Head of caudate nucleus (tissue), 42 donors: ENCODE measurements at places on chromosomes 12 and 14.

GRCh38 chr12:116361414-116362223 is 84.1 kb upstream of the MED13L start:
- DNase-seq, result no peak

DNA sequence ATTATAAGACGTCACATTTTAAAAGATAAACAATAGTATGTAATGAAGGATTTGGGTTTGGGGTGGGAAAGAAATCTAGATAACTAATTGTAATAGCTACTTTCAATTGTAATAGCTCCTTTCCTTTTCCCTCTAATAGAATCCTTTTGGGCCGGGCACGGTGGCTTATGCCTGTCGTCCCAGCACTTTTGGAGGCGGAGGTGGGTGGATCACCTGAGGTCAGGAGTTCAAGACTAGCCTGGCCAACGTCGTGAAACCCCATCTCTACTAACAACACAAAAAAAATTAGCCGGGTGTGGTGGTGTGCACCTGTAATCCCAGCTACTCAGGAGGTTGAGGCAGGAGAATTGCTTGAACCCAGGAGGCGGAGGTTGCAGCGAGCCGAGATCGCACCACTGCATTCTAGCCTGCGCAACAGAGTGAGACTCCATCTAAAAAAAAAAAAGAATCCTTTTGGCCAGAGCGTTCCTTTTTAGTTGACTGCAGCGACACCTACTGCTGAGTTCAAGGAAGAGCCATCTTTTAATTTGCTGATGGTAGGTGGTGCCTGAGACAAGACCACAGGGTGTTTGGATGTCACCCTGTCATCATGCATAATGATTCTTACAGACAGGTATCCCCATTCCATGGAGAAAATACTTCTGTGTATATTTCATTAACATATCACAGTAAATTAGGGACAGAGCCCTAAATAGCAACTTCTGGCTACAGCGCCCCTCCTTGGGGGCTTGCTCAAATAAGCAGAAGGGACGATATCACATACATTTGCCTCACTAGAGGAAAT is 79.5 kb downstream of the ARMH4 start:
- DNase-seq, result peak; percentile 74

DNA sequence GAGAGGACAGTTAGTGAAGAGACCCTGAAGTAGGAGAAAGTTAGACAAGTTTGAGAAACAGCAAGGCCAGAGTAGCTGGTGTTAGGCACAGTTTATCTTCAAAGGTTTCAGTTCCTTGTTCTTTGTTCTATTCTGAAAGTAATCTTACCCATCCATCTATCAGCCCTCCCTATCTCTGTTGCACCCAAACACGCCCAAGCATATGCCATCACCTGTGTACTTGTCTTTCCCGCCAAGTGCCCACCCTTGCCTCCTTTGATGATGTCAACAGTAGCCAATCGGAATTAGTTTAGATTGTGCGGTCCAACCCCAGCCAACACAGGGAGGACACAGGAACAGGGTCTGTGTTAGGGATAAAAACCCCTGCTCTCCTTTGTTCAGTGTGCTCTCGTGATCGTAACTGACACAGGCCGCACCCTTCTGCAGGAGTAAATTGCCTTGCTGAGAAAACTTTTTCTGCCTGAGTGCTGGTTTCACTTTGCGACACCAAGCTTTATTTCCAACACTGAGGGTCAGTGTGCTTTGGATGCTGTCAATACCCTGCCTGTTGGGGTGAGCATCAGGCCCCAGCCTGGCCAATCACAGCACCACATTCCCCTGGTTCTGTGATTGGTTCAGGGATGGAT is 4.7 kb upstream of the TMEM229B start:
- DNase-seq, result no peak

- DNase-seq, result no peak
Measured at GRCh38 chr14:74852922-74853530, 22.9 kb downstream of the PROX2 start.

DNA sequence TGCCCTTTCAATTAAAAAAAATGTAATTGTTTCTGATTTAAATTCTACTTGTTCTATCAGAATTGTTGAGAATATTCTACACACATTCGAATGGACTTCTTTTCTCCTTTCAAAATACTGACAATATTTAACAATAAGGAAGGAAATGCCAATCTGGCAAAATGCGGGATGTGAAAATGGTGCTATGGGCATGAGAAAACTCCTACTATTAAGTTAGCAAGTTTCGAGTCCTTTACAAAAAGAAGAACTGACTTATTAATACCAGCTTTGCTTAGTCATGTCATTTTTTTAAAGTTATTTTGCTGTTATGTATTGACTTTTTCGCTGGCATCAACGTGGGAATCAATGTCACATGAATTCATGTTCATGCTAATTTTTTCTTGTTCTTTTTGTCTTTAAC is 31.7 kb upstream of the ARL1 start:
- no peak for DNase-seq

DNA sequence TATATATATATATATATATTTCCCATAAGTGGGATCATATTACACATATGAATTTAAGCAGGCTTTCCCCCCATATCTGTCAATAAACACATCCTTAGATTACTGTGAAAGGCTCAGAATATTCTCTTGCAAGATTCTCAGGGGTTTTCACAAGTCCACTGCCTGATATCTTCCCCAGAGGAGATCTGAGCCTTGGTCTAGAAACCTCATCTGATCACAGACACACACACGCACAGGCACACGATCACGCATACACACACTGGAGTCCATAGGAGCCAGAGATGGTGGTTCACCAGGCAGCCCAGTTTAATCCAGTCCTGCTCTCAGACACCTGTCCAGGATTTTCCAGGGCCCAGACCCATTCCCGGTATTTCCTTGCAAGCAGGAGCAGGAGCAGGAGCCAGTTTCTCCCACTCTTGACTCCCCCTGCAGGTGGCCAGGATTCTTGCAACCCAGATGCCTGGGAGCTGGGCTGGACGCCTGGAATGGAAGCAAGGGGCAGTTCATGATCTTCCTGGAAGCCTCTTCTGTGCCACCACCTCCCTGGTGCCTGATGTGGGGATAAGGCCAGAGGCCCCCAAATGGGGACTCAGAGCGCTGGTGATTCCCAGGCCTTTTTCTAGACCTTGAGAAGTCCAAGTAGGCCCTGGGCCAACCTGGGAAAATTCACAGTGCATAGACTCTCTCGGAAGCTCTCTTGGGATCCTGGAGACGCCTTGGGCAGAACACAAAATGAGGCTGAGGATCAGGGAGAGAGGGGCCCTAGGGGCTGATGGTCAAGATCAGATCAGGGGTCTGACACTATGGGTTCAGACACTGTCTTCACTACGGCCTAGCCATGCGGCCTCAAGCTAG is 16.5 kb upstream of the KRT78 start:
- peak; percentile 68 for DNase-seq

DNA sequence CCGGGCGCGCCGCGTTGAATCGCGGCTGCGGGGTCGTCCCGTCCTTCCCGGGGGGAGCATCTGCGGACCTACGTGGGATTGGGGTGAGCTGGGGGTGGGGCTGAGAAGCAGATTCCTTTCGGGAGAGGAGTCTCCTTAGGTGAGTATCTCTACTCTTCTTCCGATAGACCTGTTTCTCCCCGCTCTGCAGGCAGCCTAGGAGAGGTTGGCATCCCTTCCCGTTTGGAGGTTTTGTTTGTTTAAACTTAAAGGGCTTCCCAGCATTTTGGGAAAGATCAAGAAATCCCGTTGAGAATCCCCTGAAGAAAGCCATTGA is 411 bp downstream of the TTLL5 start:
- DNase-seq, result no peak

- no peak for DNase-seq
Measured at GRCh38 chr14:71491931-71492330, 440.3 kb upstream of the RGS6 start.

GRCh38 chr12:1907652-1908611 is 10.5 kb downstream of the CACNA2D4 start:
- DNase-seq, result no peak

- DNase-seq, result no peak
Measured at GRCh38 chr12:114916541-114916940, 232.6 kb upstream of the TBX3 start.
